H9 (cell line): ENCODE measurements at places on chromosomes 1 and 21.

GRCh38 chr1:6953907-6954364, 168.7 kb downstream of the CAMTA1 start:
- H3K4me1 ChIP-seq = no peaks in the 10 kb centered on the region
- H3K4me3 ChIP-seq = no peak overlapping the region
- no peak for DNase-seq
- peaks cover 6% of the 10 kb centered on the region; the same call in 1 of the 2 replicates for H3K36me3 ChIP-seq
- no peak overlapping the region for H3K27ac ChIP-seq
- H3K27me3 ChIP-seq = no peaks in the 10 kb centered on the region

GRCh38 chr21:32352526-32352925, 40.3 kb downstream of the URB1 start:
- peaks cover 63% of the 10 kb centered on the region for H3K36me3 ChIP-seq
- no peak overlapping the region for H3K4me3 ChIP-seq
- H3K4me1 ChIP-seq = no peaks in the 10 kb centered on the region
- H3K27ac ChIP-seq = no peak overlapping the region

- H3K4me1 ChIP-seq = no peaks in the 10 kb centered on the region
- H3K36me3 ChIP-seq = peaks cover 30% of the 10 kb centered on the region
- no peak for DNase-seq
- no peak overlapping the region for H3K27ac ChIP-seq
- no peaks in the 10 kb centered on the region for H3K27me3 ChIP-seq
These were observed 80.5 kb downstream of the RERE start for GRCh38 chr1:8736927-8737326.

GRCh38 chr1:190808035-190808434, 330.4 kb upstream of the BRINP3 start:
- H3K27ac ChIP-seq = no peak overlapping the region
- no peak for DNase-seq
- H3K27me3 ChIP-seq = no peaks in the 10 kb centered on the region
- H3K36me3 ChIP-seq = no peaks in the 10 kb centered on the region
- H3K4me3 ChIP-seq = no peak overlapping the region

DNA sequence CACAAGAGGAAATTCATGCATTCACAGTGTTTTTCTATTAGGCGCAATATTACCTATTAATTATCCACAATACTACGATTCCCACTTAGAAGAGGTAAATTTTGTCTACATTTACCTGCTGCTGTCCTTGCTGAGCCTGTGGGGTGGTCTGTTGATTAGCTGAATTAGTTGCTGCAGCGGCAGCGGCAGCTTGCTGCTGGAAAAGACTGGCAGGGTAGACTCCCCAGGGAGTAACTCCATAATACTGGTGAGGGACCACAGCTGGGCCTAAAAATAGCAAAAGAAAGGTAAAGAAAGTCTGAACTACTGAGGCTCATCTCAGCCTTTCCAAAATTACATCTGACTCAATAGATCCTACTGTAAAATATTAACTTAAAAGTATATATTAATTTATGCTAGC, 66.0 kb upstream of the SDC3 start:
- H3K27me3 ChIP-seq = no peaks in the 10 kb centered on the region
- no peak overlapping the region for H3K4me3 ChIP-seq
- no peak for DNase-seq
- H3K27ac ChIP-seq = no peak overlapping the region
- H3K36me3 ChIP-seq = peaks cover 70% of the 10 kb centered on the region

- H3K27ac ChIP-seq = no peak overlapping the region
- no peaks in the 10 kb centered on the region for H3K27me3 ChIP-seq
- no peak for DNase-seq
- H3K4me1 ChIP-seq = no peaks in the 10 kb centered on the region; the same call in 1 of the 2 replicates
- peaks cover 3% of the 10 kb centered on the region; the same call in 1 of the 2 replicates for H3K36me3 ChIP-seq
These were observed 63.8 kb downstream of the RYR2 start for GRCh38 chr1:237105826-237106225.

DNA sequence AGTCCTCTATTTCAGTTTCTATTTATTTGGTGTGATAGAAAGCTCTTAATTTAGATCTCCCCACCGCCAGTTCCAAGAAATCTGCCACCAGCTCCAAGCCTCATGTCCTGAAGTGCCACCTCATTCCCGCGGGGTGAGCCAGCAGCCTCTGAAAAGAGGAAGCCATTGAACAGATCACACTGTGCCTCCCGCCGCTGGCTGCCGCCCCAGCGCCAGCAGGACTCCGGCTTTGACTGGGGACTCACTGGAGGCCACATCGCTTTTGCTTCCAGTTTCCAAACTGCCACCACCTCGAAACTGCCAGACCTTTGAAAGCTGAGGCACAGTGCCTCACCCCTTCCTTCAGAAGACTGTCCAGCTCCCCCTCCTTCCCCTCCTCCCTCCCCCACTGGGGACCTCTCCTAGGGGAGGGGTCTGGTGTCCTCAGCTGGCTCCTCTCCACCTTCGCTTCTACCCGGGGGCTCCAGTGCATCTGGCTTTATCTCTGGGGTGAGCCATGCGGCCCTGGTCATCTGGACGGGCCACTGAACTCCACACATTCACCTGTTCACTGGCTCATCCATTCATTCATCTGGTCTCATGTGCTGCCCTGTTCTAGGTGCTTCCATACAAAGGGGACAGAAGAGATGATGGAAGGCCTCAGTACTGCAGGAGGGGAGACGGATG, 58.9 kb downstream of the VPS26C start:
- H3K27me3 ChIP-seq = no peaks in the 10 kb centered on the region
- no peak for DNase-seq
- no peak overlapping the region for H3K27ac ChIP-seq
- H3K4me3 ChIP-seq = no peak overlapping the region

- no peak for DNase-seq
- no peaks in the 10 kb centered on the region for H3K27me3 ChIP-seq
- H3K4me1 ChIP-seq = no peaks in the 10 kb centered on the region; the same call in 1 of the 2 replicates
- no peak overlapping the region for H3K4me3 ChIP-seq
- H3K36me3 ChIP-seq = peaks cover 33% of the 10 kb centered on the region
These were observed 502.3 kb downstream of the KCNT2 start for GRCh38 chr1:196105901-196106300.

DNA sequence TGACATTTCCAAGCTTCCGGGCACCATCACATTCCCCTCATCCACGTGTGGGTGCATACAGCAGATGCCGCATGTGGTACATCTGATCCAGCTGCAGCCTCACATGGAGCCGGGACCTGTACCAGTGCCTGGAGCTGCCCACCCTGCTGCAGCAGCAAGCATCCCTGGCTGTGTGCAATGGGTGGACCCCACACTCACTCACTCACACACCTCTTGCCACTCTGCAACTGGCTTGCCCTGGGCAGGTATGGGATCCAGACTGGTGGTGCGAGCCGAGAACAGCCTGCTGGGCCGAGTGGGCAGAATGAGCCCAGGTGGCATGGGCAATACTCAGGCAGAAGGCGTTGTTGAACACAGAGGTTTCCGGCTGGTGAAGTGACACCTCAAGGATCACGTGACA, 75.0 kb downstream of the DPYD start:
- H3K27ac ChIP-seq = no peak overlapping the region
- H3K4me1 ChIP-seq = no peaks in the 10 kb centered on the region
- no peaks in the 10 kb centered on the region; the same call in 2 of the 3 replicates for H3K36me3 ChIP-seq
- DNase-seq = no peak

DNA sequence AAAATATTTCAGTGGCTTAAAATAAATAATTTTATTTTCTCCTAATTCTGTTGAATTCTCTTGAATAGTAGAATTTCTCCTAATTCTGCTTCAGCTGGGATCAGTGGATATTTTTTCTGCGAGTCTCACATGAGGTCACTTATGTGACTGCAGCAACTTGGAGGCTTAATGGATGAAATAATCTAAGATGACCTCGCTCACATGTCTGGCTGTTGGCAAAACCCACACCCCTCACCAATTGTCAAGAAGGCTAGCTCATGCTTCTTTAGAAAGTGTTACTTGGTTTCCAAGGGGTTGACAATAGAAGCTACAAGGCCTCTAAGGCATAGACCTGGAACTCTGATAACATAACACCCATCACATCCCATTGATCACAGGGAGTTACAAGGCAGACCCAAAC, 156.9 kb upstream of the DPYD start:
- H3K4me1 ChIP-seq = no peaks in the 10 kb centered on the region; the same call in 1 of the 2 replicates
- H3K36me3 ChIP-seq = no peaks in the 10 kb centered on the region

- H3K4me1 ChIP-seq = no peaks in the 10 kb centered on the region
- peaks cover 25% of the 10 kb centered on the region for H3K36me3 ChIP-seq
- no peaks in the 10 kb centered on the region for H3K27me3 ChIP-seq
- no peak for DNase-seq
These were observed 14.6 kb upstream of the AHCTF1 start for GRCh38 chr1:246946366-246946765.

DNA sequence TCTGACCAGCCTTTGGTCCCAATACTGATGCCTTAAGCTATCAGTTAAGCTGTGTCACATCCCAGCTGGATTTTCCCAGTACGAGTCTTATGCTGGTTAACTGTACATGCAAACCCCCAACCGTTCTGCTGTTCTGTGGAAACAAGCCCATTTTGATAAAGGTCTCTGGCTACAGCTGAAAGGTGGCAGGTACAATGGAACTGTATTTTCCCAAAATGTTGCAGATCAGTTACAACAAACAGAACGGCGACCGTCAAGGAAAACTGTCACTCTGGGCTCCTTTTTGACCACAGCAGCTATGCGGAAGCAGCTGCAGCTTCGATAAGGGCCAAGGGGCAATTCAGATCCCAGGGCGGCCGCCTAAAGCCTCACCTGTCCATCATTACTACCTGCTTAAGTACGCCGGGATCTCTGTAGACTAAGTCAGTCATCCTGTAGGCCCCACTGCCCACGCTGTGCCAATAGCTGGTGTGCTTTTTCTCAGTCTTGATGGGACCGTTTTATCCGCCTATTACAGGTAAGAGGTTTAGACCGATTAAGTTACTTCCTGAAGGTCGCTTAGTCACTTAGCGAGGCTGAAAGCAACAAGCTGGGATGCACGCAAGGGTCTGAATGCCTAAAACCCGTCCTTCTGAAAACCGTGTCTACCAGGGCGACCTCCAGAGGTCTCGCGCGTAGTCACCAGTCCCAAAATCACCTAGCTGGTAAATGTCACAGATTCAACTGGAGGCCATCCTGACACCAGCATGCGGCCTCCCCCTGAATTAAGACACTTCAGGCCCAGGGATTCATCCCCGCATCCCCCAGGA, 11.1 kb upstream of the RAB42 start:
- H3K4me1 ChIP-seq = no peaks in the 10 kb centered on the region
- DNase-seq = no peak
- peaks cover 48% of the 10 kb centered on the region for H3K36me3 ChIP-seq
- peak overlapping the region; percentile 90 for H3K4me3 ChIP-seq

DNA sequence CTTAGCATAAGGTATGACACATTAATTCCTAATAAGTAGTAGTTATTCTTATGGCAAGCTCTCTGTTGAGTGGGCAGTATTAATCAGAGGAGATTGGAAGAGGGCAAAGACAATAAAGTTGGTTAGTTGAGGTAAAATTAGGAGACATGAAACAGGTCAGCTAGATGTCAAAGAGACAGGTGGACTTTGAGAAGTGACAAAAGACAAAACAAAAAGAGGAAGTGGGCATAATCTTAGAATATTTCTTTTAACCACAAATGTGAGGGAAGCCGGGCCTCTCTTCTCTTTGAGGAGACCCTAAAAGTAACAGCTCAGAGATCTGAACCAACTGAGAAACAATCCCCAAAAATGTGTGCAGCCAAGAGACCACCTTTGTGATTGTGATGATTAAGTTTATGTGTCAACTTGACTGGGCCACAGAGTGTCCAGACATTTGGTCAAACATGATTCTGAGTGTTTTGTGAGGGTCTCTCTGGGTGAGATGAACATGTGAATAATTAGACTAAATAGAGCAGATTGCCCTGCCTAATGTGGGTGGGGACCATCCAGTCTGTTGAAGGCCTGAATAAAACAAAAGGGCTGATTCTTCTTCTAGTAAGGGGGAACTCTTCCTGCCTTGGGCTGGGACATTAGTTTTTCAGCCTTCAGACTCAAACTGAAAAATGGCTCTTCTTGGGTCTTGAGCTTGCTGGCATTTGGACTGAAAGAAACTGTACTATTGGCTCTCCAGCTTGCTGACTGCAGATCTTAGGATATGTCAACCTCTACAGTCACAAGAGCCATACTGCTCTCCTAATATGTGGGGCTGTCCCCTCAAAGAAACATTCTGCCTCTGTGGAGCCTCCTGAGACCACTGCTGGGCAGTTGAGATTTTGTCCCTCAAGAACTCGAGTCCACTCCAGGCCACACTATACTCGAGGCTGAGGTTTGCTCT, 40.0 kb downstream of the FCRL5 start:
- DNase-seq = no peak
- H3K27me3 ChIP-seq = no peaks in the 10 kb centered on the region
- no peaks in the 10 kb centered on the region for H3K36me3 ChIP-seq
- no peak overlapping the region for H3K27ac ChIP-seq

DNA sequence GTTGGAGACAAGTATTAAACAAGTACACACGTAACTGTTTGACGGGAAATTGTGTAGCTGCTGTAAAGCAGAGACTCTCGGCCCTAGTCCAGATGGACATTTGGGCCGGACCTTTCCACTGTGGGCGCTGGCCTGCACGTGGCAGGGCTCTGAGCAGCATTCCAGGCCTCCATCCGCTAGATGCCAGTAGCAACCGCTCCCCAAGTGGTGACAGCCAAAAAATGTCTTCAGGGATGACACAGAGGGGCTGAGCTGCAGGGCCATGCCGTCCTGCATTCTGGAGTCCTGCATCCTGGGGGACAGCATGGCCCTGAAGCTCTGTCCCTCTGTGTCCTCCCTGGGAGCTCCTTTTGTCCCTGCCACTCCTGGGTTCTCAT, 24.8 kb downstream of the A3GALT2 start:
- H3K27ac ChIP-seq = no peak overlapping the region
- DNase-seq = no peak
- peaks cover 39% of the 10 kb centered on the region for H3K36me3 ChIP-seq
- no peaks in the 10 kb centered on the region for H3K27me3 ChIP-seq
- H3K4me3 ChIP-seq = no peak overlapping the region
- no peaks in the 10 kb centered on the region for H3K4me1 ChIP-seq

DNA sequence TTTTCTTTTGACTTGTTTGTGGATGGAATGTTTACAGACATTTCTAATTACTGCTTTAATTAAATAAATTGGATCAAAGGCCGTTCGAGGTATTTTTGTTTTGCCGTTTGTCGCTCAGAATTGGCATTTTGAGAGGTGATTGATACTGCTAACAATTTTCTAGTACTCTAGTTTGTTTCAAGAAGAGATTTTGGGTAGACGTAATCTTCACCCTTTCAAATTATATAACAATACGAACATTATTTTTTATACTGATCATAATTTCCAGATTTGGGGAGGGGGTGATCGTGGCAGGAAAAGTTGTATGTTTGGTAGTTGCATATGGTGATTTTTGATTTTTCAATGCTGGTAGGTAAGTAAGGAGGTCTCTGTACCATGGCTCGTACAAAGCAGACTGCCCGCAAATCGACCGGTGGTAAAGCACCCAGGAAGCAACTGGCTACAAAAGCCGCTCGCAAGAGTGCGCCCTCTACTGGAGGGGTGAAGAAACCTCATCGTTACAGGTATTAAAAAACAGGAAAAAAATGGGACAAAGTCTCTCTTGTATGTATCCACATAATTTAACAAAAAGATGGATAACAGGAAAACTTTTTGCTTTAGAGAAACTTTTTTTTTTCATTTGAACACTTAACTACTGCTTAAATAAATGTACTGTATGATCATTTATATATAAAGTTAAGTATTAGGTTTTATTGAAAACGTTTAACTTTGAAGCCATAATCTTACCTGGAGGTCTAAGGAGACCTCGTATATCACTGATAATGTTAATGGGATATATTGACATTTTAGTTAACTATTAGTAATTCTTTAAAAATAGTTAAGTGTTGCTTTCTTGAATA, 1.7 kb downstream of the H3-3A start:
- peak overlapping the region; percentile 100 for H3K4me3 ChIP-seq
- H3K27ac ChIP-seq = peak overlapping the region; percentile 96
- DNase-seq = no peak
- peaks cover 69% of the 10 kb centered on the region for H3K36me3 ChIP-seq
- no peaks in the 10 kb centered on the region for H3K4me1 ChIP-seq
